Urothelium cell line (cell line): ENCODE measurements at places on chromosomes 11 and 22.

DNA sequence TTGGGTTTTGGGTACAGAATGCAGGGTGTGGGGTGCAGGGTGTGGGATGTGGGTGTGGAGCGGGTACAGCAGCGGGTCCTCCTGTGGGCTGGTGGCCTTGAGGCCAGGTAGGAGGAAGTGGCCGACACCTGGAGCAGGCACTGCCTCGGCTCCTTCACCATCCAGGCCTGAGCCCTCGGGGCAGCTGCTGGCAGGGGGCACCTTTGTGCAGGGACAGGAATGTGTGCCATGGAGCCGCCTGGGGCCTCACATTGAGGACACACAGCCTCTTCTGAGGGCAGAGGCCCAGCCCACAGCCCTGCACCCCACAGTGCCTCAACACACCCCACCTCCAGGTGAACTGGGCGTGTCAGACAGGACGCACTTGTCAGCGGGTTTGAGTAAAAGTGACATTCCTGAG lies 984.0 kb downstream of the BRD1 start:
- DNase-seq: no peak

DNA sequence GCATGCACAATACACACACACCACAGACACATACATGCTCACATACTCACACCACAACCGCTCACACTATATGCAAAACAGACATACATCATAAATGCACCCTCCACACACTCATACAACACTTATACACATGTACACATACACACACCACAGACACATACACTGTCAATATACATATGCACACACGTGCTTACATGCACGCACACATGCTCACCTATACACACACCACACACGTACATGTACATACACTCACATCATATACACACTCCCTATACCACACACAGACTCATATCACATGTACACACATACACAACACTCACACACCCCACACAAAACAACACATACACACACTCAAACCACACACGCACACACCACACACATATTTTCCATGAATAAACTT lies 885.3 kb downstream of the TBC1D22A start:
- DNase-seq: no peak

DNA sequence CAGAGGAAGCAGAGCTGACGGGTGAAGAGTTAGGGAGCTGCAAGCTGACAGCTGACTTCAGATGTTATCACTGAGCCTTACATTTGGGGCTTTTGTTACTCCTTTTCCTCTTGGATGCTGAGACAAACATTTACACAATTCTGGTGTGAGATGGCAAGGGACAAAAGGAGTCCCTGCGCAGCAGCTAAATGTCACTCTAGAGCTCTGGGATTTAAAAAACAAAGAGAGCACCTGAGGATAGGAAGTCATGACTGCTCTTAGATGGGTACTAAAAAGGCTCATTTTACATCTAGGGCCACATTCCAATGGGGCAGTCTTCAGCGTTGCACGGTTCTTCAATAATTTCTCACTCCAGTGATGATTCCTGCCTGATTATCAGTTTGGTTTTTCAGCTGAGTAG lies 204.5 kb downstream of the RAB38 start:
- DNase-seq: no peak

GRCh38 chr22:46934746-46935491 lies 172.5 kb downstream of the TBC1D22A start:
- DNase-seq: peak; percentile 87

DNA sequence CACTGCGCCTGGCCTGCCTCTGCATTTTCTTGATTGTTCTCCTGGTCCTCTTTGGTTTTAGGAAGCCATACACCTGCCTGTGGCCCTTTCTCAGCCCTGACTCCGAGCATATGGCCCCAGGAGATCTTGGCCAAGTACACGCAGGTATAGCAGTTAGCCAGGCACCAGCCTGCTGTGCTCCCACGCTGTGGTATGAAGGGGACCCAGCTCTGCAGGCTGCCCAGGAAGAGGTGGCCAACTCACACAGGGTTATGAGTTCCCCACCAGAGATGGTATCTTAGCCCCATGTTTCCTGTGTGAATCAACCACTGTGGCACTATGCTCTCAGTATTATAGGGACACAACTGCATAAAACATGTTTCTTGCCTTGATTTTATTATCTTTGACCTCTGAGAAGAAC lies 31.1 kb downstream of the SGSM3 start:
- DNase-seq: no peak

GRCh38 chr11:13249992-13250391 lies 27.6 kb upstream of the BMAL1 start:
- DNase-seq: no peak

- peak; percentile 76 for DNase-seq
Observed at GRCh38 chr11:66579017-66579606, 10.7 kb upstream of the CTSF start.

- DNase-seq: peak; percentile 43
Observed at GRCh38 chr11:78961937-78962701, 387.5 kb upstream of the NARS2 start.

DNA sequence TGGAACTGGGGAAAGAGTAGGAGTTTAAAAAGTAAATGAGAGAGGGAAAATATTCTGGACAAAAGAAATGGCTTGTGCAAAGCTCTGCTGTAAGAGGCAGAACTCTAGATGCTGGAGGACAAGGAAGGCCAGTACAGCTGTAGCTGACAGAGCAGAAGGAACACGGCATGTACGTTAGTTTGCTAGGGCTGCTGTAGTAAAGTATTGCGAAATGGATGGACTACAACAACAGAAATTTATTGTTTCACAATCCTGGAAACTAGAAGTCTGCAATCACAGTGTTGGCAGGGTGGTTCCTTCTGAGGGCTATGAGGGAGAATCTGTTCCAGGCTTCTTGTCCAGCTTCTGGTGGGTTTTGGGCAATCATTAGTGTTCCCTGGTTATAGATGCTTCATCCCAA lies 454.4 kb downstream of the NTM start:
- DNase-seq: no peak

- DNase-seq: no peak
Observed at GRCh38 chr11:124886978-124887666, 10.5 kb downstream of the ROBO4 start.

DNA sequence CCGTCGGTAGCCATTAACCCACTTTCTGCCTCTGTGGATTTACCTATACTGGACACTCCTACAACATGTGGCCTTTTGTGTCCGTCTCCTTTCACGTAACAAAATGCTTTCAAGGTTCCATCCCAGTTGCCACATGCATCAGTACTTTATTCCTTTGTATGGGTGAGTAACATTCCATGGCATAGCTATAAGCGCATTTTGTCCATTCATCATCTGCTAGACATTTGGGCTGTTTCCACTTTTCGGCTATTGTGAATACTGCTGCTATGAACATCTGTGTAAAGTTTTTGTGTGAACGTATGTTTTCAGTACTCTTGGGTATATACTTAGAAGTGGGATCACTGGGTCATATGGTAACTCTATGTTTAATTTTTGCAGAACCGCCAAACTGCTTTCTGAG lies 257.2 kb downstream of the ST3GAL4 start:
- DNase-seq: no peak

GRCh38 chr11:7444091-7444981 lies 41.0 kb upstream of the OLFML1 start:
- DNase-seq: no peak

GRCh38 chr11:61035526-61035835 lies 64.0 kb downstream of the CD6 start:
- no peak for DNase-seq

- DNase-seq: no peak
Observed at GRCh38 chr11:72753341-72754148, 1.3 kb upstream of the ARAP1 start.

- no peak for DNase-seq
Observed at GRCh38 chr11:120526241-120526640, 14.7 kb downstream of the GRIK4 start.

DNA sequence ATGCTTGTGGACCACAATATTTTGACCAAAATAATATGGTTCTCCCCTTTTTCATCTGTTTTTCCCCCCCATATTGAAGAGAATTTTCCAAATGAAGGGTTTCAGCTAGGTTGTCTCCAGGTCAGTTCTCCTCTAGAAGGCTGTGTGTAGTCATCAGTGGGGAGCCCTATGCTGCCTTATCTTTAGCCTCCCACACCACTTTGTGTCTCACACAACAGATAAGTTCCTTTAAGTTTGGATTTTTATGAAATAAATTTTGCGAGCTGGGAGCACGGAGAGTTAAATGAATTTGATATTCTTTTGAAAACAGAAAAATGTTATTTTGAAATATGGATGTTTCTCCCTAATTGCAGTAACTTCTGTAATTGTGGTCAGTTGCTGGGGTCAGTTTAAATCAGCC lies 28.9 kb downstream of the PAX6 start:
- no peak for DNase-seq

- no peak for DNase-seq
Observed at GRCh38 chr11:9251311-9251710, 13.8 kb downstream of the DENND5A start.

DNA sequence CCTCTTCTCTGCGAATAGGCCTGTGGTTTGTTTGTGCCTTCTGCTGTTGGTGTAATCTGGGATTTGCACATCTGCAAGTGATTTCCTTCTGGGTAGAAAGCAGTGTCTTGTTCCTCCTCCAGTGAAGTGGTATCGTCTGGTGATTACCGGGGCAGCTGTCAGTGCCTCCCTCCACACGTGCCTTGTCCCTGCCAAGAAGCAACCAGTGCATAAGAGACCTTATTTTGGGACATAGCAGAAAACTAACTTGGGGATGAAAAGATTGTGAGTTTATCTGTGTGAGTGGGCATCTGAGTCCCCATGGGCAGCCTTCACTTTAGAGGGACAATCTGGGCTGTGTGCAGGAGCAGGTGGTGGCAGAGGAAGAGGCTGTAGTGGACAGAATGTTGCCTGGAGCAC lies 71.5 kb upstream of the SORL1-AS1 start:
- DNase-seq: no peak

DNA sequence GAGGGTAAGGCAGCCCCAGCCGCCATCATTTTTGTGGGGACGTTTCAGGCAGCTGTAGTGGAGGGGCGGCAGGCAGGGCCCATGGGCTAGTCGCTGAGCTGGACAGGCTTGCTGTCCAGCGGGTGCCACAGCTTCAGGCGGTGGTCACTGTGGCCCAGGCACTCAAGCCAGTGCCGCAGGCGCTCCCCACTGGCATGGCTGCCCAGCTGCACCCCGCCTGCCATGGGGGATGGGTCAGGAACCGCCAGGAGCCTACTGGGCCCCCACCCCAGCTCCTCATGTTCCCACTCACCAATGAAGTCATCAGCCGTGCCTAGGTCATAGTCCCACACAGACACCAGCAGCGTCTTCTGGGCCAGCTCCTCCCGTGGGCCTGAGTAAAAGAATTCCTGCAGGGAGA lies 6.0 kb downstream of the NDUFV1 start:
- no peak for DNase-seq

GRCh38 chr11:84543367-84544159 lies 1083.6 kb downstream of the DLG2 start:
- no peak for DNase-seq

DNA sequence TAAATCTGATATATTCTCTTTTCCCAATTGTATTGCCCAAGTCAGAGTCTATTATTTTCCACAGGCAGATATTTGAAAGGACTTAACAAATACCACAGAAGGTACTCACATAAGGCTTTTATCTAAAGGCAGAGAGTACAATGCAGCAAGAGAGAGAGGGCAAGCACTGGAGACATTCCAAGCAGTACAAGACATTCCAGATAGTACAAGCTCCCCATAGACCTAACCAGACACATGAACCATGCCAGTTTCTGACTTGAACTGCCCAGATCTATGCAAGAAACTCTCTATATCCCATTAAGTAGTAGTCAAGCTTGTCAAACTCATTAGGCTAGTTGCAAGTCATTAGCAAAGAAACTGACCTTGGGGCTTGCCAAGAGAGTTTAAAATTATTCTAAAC lies 11.2 kb upstream of the MS4A6E start:
- no peak for DNase-seq

GRCh38 chr11:30459821-30460220 lies 126.3 kb downstream of the MPPED2 start:
- no peak for DNase-seq

DNA sequence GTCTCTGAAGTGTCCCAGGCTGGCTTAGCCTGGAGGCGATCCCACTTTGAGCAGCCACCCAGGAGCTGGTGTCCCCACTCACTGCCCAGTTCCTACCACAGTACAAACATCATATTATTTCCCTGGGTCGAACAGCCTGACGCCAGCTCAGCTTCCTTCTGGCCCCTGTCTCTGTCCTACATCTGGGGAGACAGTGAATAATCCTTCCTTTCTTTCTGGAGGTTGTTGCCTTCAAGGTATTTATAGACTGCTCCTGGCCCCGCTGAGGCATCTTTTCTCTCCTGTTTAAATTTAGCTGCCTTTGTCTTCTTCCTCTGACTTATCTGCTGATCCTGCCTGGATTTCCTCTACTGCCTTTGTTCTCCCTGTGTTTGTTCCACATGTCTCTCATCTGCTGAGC lies 56.8 kb upstream of the LRRC55 start:
- no peak for DNase-seq

DNA sequence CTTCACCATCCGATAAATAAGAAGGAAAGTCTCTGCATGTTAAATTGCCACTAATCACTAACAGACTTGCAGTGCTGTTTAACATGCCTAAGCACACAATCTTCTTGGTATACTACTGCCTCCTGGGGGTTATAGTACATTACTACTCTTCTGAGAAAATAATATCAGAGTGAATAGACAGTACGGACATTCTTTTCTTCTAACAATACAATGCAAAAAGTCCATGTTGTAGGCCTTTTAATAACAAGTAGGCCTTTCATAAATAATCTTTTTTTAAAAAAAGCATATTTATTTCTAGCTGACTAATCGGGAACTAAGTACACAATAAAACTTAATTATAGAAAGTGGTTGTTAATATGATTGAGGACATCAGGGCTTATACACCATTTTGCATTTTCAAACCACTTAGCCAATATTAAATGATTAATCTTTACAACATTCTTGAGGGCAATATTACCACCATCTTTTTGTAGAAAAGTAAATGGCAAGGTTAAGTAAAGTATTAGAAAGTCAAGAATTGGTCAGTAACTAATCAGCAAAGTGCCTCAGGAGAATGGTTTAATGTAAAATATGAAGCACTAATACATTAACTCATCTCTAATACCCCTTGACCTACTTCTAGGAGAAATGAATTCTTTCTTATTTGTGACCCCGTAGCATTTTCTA lies 84.7 kb downstream of the TTC28 start:
- peak; percentile 65 for DNase-seq

GRCh38 chr22:33697640-33698039 lies 222.6 kb downstream of the LARGE1 start:
- no peak for DNase-seq

GRCh38 chr22:27512283-27512761 lies 289.2 kb downstream of the MN1 start:
- DNase-seq: peak; percentile 98

DNA sequence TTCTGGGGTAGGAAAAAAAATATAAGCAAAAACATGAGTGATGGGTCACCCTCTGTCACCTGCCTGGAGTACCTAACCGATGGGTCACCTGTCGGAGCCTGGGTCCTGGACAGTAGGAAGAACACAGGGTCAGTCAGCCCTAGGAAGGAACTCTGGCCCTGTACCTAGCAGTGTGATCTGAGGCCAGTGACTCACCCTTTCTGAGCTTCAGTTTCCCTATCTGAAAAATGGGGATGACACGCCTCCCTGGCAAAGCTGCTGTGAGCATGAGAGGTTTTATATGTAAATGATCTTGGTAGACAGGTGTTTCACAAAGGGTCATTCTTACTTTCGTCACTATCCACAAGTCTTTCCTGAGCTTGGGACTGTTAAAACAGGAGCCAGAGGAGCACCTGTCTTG lies 182.0 kb downstream of the ST3GAL4 start:
- DNase-seq: no peak
